AG09319 (cell line): ENCODE measurements at places on chromosomes 2 and 18.

GRCh38 chr2:241994086-241994485 lies 124.6 kb downstream of the RTP5 start:
- no peak for DNase-seq

- DNase-seq: no peak
Measured at GRCh38 chr2:3125761-3126130, 251.9 kb downstream of the EIPR1 start.

GRCh38 chr2:241366678-241367077 lies 10.6 kb downstream of the FARP2 start:
- DNase-seq: no peak

DNA sequence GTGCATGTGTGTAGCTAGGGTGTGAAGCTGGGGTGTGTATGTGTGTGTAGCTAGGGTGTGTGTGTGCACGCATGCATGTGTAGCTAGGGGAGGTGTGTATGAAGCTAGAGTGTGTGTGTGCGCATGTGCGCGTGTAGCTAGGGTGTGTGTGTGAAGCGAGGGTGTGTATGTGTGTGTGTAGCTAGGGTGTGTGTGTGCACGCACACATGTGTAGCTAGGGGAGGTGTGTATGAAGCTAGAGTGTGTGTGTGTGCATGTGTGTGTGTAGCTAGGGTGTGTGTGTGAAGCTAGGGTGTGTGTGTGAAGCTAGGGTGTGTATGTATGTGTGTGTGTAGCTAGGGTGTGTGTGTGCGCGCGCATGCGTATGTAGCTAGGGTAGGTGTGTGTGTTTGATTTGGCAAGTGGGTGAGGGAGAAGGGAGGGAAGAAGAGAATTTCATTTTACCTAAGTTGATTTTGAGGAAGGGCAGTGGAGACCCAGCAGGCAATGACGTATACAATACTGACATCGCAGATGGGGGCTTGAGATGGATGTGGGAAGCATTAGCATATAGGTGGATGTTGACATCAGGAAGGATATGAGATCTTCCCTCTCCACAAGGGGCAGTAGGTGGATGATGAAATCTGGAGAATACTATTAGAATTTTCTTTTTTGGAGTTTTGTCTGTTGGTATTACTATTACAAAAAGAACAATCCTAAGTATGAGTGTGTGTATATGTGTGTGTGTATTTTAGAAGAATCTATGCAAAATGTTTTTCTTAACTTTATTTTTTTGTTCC lies 70.7 kb downstream of the PRELID3A start:
- DNase-seq: no peak

GRCh38 chr18:11885278-11885947 lies 22.7 kb downstream of the MPPE1 start:
- DNase-seq: no peak

- DNase-seq: no peak
Measured at GRCh38 chr2:130767408-130767775, 12.1 kb downstream of the AMER3 start.

DNA sequence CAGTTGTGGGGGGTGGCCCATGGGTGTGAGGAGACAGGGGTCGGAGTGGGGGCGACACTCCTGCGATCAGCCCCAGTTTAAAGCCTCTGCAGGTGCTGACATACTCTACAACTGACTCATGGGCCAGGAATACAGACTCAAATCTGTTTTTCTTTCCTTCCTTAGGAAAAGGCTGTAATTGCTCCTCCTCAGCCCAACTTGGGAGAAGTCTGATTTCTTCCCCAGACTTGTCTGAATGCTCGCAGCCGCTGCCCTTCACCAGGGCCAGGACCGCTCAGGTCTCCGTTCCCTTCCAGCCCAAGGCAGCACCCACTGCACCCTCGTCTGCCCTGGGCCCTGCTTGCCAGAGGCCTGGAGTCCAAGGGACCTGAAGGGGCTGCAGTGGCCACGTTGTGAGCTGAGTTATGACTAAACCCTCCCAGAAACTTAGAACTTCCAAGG lies 41.3 kb downstream of the RHOB start:
- no peak for DNase-seq

DNA sequence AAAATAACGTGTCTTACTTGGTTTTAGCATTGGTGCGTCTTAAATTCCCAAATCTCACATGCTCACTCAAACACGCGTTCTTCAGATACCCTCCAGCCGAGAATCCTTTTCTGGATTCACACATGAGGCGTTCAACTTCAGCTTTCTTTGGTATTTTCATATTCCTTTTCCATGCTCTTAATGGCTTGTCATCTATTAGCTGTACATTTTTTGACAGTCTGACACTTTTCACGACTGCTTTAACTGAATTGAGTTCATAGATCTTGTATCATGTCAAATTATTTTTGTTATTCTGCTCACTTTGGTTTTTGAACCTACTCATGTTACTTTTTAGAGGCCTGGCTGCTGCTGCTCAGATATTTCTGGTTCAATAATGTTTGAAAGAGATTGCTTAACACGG lies 59.0 kb downstream of the INPP5D start:
- DNase-seq: no peak

DNA sequence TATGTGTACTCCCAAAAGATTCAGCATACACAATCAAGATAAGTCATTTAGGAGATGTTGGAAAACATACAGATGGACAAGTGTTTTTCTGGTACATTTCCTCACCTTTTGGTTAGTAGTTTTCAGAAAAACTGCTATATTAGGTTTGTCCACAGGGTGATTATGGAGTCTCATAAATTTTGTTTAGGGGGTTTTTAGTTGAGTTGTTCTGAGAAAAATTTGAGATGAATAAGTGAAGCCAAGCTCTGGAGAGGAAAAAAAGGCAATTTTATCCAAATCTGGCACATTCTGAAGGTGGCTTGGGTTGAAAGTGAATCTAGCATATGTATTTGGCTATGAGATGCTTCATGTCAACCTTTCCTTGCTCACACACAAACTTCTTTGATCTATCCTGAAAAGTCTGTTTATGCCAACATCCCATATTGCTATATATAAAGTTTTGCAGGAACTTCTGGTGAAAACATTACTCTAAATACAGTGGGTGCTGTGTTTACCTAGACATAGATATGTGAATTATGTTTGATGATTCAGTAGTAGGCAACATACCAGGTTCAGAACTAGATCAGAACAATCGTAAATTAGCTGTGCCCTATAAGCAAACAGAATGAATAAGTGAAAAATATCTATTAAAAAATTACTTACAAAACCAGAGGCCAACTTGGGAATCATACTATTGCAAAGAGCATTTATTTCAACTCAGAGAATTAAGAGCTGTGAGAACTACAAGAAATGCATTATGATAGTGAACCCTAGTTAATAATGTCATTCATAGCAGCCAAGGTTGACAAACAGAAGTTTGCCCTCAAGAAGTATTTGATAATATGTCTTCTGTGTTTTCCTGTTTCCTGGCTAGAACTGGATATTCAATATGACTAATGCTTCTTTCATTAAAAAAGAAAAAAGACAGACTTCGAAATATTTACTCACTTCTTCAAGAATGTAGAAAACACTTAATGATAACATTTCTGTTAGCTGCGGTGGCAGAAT lies 552.0 kb downstream of the IRS1 start:
- no peak for DNase-seq
